B cell (primary cell): ENCODE measurements at places on chromosomes 6 and 20.
A peak's percentile ranks its signal among the peaks of the same experiment; 100 is the strongest.

DNA sequence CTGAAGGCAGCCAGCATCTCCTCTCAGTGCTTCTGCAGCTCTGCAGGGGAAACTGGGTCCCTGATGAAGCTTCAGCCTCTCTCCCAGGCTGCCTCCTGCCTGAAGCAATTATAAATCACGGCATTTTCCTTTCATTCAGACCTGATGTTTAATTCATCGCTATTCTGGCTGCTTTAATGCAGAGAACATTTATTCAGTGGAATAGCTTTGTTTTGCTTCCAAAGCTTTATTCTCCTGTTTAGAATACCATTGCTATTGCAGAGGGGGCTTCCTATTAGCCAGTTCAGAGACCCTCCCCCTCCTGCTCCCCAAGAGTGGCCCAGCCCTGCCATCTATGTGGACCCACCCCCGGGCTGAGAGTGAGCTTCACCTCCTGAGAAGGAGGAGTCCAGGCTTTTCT is 255.6 kb downstream of the LRFN2 start:
- no peak for DNase-seq

- DNase-seq: no peak
Observed at GRCh38 chr6:57254055-57254717, 32.1 kb upstream of the RAB23 start.

DNA sequence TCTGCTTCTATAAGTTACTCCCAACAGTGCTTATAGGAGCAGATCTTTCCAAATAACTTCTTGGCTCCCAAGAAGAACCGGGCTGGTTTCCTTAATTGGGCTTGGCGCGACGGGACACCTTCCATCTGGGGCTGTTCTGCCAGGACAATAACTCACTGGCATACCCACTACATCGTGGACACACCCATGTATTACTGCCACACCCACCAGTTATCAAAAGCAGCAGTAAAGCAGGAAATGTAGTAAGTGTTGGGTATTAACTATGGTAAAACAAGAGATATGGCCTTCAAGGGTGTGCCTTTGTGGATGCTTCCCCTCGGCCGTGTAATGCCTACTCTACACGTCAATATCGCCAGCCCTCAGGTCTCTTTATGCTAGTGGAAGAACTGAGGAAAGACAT is 24.7 kb downstream of the CNKSR3 start:
- no peak for DNase-seq

- DNase-seq: no peak
Observed at GRCh38 chr6:139149383-139149782, 14.5 kb downstream of the HECA start.

- DNase-seq: no peak
Observed at GRCh38 chr6:24439858-24440539, 37.3 kb downstream of the MRS2 start.

GRCh38 chr6:43173591-43174262 is 2.7 kb downstream of the SRF start:
- peak; percentile 36 for DNase-seq

GRCh38 chr20:1616858-1617434 is 2.9 kb downstream of the SIRPB1 start:
- DNase-seq: no peak

DNA sequence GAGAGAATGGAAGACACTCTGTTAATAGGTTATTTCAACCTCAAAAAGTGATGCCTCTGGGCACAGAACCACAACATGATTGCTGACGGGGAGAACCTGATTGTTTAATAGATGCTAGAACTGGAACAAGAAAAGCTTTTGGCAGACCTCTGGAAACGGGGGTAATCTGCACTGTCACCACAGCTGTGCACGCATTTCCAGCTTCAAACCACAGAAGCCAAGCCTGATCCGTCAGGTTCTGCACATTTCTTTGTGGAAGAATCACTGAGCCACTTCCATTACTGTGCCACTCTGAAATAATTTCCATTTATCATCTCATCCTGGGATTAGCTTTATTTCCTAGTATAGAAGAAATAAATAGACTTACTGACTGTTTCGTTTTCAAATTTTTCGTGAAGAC is 309.3 kb downstream of the FARS2 start:
- DNase-seq: no peak

GRCh38 chr6:79946272-79947190 is 822 bp downstream of the ELOVL4 start:
- DNase-seq: peak; percentile 32

- no peak for DNase-seq
Observed at GRCh38 chr20:10560686-10561085, 113.1 kb downstream of the JAG1 start.

- no peak for DNase-seq
Observed at GRCh38 chr20:31572042-31572700, 32.9 kb upstream of the ID1 start.

GRCh38 chr6:143197377-143197776 is 136.7 kb downstream of the AIG1 start:
- no peak for DNase-seq

GRCh38 chr6:38436726-38437465 is 202.8 kb downstream of the BTBD9 start:
- no peak for DNase-seq

- DNase-seq: peak; percentile 65
Observed at GRCh38 chr6:7727946-7728854, 2.3 kb downstream of the BMP6 start.

DNA sequence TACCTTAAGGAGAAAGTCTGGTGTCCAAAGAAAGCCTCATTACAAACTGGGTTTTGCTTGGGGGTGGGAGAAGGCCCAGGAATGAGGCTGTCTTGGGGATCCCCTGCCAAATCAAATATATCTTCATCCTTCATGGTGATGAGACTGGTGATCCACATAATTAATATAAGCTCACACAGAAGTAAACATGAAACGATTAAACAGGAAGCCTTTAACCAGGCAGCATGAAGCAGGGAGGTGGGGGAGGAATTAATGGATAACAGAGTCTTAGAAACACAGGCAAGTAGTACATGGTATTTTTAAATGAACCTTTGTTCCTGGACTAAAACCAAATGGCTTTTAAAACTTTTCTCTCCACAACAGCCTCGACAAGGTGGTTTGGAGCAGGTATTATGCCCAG is 437.5 kb downstream of the TFAP2A start:
- no peak for DNase-seq

DNA sequence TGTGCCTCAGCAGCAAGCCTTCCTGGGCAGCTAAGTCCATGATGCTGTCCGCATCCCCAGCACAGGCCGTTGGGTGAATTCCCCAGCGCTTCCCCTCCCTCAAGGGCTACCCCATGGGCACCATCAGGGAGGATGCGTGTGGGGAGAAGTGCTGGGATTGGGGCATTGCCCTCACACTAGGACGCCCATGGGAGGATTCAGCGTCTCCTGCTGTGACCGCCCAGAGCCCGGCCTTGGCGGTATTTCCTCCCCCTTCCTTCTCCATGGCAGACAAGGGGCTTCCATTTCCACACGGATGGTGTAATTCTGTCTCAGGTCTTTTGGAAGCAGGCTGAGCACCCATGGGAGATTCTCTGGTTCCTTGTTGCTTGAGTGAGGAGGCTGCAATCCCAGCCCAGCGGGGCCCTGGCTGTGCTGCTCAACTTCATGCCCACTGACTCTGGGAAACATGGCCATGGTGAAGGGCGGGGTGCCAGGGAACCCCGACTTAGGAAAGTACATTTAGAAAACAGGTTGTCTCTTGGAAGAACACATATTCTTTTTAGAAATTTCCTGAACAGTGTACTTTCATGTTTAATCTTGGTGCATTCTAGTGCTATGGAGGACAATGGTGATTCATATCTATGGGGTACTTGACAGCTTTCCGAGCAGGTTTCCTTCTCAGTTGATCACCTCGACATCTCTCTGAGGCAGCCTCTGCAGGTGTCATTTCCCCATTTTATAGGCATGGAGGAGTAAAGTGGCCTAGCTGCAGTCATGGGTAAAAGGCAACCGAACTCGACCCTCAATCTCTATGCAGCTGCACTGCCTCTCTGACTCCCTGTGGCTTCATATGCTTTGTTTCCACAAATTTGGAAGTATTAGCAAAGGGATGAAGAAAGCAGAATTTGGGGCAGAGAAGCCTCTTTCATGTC is 178.2 kb upstream of the CST7 start:
- DNase-seq: no peak

DNA sequence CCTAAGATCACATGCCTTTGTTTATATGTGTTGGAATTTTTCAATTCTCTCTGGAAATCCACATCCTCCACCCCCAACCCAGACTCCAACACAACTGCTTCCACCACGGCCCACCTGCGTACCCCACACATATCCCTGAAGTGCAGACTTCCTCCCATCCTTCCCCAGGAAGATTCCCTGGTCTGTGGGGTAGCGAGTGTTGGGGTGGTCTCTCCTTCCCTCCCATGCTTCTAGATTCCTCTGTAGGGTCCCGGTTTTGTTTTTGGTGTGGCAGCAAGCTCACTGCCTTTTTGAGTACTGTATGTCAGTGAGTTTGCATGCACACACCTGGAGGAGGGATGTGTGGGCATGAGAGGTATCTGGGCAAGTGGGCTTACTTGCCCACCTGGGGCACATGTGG is 127.6 kb downstream of the MRPL14 start:
- DNase-seq: no peak

DNA sequence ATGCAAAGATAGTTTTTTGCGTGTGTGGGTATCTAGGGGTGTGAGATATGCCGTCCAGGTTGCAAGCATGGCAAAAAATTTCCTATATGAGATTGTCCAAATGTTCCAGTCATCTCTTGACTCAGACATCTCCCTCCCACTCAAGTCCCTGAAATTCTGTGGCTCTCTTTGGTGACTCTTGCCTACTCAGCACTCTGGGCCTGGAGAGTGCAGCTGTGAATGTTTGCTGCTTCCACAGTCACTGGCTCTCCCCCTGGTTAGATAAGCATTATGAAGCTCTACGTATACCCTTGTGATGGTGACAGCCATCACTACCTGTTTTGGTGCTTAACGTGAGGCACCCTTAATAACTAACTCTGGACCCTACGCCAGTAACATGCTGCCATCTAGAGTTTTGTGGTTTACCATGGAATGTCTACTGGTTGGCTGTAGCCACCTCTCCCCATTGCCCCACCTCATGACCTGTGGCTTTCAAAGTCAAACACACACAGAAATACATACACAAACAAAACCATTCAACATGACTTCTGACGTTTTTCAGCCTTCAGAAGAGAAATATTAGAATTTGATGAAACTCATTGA is 621.9 kb upstream of the CITED2 start:
- peak; percentile 37 for DNase-seq

- no peak for DNase-seq
Observed at GRCh38 chr6:42745083-42745639, 742 bp downstream of the TBCC start.

DNA sequence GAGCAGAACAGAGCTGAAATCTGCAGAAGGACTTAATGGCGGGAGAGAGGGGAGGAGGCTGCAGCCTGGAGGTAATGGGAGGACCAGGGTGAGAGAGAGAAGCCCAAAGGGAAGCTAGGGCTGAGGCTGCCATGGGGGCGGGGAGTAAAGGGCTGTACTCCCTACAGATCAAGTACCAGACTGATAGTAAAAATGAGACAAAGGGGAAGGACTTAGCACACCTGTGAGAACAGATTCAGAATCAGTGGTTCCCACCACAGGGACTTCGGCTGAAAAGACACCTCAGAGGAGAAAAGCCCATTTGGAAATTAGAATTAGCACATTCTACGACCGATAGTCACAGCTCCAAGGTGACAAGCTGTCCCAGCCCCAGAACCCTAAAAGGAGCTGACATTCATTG is 6.4 kb upstream of the TBXT start:
- no peak for DNase-seq

DNA sequence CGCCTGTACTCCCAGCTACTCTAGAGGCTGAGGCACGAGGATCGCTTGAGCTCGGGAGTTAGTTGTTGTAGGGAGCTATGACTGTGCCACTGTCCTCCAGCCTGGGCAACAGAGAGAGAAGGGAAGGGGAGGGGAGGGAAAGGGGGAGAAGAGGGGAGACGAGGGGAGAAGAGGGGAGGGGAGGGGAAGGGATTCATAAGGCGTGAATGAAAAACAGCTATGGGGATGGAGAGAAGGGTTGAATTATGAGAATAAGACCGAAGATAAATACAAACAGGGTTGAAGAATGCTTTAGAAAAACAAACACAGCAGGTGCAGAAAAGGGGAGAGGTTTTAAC is 106.0 kb downstream of the TRIM27 start:
- DNase-seq: no peak

DNA sequence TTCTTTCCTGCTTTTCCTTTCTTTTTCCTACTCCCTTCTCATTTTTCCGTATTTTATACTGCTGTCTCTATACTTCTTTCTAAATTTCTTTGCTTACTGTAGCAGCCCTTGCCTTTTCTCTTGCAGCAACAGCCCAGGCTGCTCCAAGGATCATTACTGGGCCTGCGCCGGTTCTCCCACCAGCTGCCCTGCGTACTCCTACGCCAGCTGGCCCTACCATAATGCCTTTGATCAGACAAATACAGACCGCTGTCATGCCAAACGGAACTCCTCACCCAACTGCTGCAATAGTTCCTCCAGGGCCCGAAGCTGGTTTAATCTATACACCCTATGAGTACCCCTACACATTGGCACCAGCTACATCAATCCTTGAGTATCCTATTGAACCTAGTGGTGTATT is 148.8 kb downstream of the QKI start:
- no peak for DNase-seq

DNA sequence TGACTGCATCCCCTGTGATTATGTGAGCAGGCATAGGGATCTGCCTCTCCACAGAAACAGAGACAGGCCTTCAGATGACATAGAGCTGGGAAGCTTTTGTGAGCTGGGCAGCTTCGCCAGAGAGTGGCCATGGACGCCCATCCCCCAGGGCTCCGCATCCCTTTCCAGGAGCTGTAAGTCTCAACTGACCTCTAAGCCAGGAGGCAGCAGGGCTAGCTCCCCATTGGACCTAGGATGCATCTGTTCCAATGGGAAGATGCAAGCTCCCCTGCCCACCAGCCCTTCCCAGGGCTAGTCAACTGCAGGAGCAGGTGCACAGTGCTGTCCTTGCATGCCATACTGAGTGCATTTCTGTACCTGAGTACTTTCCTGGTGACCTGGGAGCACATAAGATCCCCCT is 663.6 kb downstream of the RNF144B start:
- no peak for DNase-seq

- DNase-seq: no peak
Observed at GRCh38 chr6:168149015-168149414, 70.0 kb upstream of the FRMD1 start.

GRCh38 chr6:119350952-119351372 is 1.4 kb upstream of the MAN1A1 start:
- DNase-seq: peak; percentile 42

GRCh38 chr20:49907405-49908257 is 7.7 kb downstream of the SPATA2 start:
- DNase-seq: no peak

GRCh38 chr6:20204512-20204894 is 7.8 kb downstream of the MBOAT1 start:
- DNase-seq: no peak
